ENCODE measurements at places on chromosomes 12 and 14.
A peak's percentile ranks its signal among the peaks of the same experiment; 100 is the strongest.

DNA sequence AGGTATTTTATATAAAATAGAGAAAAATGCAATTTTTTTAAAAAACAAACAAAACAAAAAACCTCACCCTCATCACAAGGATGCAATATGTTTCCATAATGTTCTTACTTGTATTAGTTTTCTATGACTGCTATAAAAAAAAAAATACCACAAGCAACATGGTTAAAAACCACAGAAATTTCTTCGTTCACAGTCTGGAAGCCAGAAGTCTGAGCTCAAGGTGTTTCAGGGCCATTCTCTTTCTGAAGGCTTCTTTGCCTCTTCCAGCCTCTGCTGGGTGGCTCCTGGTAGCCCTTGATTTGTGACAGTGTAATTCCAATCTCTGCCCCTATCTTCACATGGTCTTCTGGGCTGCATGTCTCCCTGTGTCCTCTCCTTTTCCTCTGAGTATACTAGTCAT lies 21.5 kb upstream of the SSTR1 start:
- DNase-seq = no peak

- DNase-seq = peak; percentile 6
Observed at GRCh38 chr12:43337571-43338444, 214.2 kb downstream of the ADAMTS20 start.

DNA sequence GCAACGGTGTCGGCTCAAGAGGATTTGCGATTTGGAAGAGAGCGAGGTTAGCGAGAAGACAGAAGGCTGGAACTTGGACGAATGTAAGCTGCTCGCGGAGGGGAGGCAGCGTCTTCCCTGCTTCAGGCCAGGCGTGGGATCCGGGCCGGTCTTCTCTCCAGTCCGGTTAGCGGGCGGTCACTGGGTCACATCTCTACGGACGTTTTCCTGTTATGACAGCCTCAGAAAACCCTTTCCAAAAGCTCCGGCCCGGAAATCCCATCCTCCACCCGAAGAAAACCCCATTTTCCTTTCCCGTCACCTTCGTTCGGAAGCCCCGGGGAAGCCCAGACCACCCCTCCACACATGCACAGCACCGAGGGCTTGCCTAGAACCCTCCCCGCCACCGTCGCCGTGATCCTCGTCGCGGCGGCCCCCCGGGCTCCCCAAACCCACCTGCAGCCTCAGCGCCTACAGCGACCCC lies 268 bp downstream of the NDUFB1 start:
- DNase-seq = no peak

DNA sequence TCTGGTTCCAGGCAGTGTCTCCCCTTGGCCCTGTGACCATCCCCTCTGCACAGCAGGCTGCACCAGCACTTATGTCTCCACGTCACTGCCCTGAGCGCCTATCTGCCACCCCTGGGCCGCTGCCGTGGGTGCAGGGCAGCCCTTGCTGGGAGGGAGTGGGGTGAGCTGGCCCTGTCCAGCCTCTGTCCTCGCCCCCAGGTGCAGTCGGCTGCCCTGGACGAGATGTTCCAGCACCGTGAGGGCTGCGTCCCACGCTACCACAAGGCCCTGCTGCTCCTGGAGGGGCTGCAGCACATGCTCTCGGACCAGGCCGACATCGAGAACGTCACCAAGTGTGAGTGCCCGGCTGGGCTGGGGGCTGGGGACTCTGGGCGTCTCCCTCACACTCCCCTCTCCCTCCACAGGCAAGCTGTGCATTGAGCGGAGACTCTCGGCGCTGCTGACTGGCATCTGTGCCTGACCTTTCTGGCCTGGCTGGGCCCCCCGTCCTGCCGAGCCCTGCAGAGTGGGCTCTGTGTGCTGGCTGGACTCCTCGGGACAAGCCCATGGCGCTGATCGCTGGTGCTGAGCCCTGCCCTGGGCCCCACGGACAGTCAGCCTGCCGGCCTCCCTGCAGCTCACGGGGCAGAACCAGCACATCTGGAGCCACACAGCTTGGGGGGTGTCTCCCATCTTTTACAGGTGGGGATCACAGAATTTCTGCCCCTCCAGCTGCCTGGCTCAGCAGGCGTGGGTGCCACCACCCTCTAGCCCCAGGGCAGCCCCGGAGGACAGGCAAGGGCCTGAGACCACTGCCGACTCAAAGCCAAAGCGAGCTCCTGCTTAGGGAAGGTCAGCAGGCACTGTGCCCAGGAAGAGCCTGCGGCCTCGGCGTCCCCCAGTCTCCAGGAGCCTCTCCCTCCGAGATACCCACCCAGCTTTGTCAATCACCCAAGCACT lies 7.9 kb upstream of the PUS1 start:
- no peak for DNase-seq

Data from GM20000 (cell line).